ENCODE measurements at places on chromosomes 13 and 19.

GRCh38 chr13:99496184-99497142, 4.8 kb upstream of the TM9SF2 start:
- no peak for DNase-seq

DNA sequence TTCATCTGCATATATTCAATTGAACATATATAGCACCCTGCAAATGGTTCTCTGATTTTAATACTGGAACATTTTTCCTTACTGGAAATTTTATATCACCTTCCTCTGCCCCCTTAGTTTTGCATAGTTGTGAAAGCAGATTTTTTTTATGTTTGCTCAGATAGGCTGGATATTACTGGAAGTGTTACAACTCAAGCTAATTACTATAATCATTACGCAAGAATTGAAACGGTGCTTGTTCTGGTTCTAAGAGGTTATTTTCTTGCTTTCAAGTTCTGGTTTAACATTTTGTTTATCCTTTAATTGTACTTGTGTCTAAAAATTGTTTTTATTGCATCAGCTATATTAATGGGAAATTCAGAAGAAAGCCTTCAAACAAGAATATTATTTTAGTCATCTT, 95.6 kb upstream of the MYO16 start:
- DNase-seq: no peak

GRCh38 chr19:639253-640160, at the start of gene FGF22:
Gene FGF22, plus strand, starts transcription at chr19:639879. Its CDS starts 47 bp downstream, at chr19:639926.
- peak; percentile 87 for DNase-seq

DNA sequence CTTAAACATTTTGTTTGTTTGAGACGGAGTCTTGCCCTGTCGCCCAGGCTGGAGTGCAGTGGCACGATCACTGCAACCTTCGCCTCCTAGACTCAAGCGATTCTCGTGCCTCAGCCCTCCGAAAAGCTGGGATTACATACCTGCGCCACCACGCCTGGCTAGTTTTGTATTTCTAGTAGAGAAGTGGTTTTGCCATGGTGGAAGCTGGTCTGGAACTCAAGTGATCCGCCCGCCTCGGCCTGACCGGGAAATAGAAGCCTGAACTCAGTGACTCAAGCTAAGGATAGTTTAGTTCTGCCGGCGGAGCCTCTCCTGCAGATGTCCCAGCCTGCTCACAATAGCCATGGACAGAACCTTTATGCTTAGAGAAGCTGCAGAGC, 53.0 kb upstream of the ZNF254 start:
- peak; percentile 49 for DNase-seq

DNA sequence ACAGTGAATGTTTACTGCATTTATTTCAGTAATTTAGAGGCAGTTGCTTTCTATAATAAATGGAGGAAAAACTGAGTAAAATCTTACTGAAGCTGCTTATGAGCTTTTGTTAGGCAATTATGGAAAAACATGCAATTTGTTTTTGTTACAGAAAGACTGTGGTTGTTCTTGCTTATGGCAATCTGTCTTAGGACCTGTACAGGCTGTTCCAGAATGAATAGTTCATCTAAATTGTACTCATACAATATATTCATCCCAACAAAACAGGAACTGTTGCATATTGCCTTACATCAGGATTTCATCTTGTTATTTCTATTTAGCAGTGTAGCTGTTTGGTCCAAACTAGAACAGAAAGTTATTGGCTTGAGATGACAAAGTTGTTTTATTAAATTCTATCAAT, 199.2 kb downstream of the NALCN start:
- DNase-seq: no peak

GRCh38 chr13:32047793-32048192, 16.2 kb downstream of the FRY start:
- DNase-seq: no peak

DNA sequence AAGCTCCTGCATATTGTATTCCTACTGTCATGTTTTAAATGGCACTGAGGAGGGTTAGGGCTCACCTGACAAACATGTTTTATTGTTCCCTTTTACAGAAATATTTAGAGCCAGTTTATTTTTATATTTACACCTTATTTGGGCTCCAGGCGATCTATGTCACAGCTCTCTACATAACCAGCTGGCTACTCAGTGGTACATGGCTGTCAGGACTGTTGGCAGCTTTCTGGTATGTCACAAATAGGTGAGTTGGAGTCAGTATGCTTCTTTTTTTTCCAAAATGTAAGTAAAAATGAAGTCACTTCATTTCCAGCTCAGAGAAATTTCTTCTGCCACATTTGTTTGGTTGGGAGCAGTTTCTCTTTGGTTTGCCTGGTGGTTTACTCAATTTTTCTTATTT, 31.5 kb downstream of the DPY19L3 start:
- no peak for DNase-seq

- DNase-seq: no peak
Measured at GRCh38 chr13:99033814-99034213, 56.0 kb upstream of the DOCK9 start.

DNA sequence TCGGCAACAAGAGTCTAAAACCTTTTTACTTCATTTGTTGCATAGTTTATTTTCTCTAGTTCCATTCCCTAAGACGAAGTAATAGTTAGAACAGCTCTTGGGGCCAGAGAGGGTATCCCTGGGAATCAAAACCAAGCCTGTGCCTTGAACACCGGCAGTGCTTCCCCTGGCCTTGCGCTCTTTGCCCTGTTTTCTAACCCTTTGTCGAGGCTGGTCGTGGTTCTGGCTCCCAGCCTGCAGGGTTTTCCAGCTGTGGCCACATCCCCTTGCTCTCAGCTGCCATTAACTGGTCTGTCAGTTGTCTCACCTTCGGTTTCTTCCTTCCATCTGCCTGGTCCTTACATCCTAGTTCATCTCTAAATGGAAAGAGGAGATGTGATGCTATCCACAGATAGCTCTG, 61.0 kb downstream of the HSPH1 start:
- DNase-seq: no peak

DNA sequence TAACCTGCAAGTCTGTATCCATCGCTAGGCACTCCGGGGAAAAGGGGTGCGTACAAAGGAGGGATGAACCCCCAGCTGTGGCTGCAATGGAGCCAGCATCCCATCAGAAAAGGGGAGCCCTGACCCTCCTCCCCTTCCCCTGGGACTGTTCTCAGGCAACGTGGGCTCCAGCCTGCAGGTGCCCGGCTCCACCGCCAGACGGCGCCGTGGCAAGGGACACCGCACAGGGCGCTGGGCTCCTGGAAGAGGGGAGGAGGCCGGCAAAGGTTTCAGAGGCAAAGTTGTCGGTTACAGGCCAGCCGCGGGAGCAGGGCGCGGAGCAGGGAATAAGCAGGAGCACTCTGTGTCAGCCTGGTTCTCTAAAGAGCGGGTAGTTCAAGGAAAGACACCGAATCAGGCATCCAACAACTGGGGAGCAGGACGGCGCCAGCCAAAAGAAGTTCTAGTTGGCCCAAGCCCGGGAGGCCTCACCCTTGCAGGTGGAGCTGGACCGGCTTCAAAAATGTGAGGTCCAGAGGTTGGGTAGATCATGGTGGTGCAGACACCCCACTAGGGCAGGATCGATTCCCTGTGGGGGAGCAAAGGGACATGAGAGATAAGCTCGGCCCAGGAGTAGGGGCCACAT, 53.0 kb upstream of the ATP12A start:
- no peak for DNase-seq

All from anterior cingulate cortex (tissue), 58 donors.